ENCODE measurements at places on chromosomes 13 and 19. TPM values are rescaled to one million over a fixed set of nuclear protein-coding genes. Genes with fewer than 3 reads are reported as not detected.

Gene TNPO2
- total RNA-seq, result 57.5 TPM

Gene LRRC63
- total RNA-seq, result not detected

DNA sequence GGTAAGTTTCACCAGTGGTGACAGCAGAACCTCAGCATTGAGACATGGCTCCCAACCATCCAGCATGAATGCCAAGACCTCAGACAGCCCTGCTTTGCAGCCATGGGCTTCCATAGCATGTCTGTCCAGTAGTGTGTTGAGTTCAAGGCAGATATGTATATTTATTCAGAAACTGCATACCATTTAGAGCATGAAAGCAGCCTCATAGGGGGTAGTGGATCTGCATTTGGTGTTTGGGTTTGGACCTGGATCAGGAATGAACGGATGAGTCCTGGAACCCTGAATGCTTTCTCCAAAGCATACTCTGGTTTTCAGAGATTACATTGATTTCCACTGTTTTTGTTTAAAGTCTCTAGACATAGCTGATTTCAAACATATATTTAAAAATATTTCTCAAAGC, 114.3 kb downstream of the ESD start:
- DNase-seq, result no peak

GRCh38 chr13:81304121-81304659, 963.3 kb upstream of the SPRY2 start:
- no peak for DNase-seq

DNA sequence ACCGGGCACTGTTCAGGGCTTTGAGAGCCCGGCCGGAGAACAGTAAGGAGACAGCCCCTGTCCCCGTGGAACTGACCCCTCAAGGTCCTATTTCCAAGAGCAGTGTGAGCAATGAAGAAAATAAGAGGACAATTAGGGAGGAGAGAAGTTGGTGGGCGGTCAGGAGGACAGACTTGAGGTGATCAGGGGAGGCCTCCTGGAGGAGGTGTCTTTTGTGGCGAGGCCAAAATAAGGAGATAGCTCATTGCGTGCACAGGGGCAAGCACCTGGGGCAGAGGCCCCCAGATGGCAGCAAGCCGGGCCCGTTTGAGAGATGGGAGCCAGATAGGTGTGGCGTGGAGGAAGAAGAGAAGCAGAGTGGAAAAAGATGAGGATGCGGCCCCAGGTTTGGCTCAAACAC, 2.8 kb upstream of the LRRC4B start:
- DNase-seq, result no peak

All from posterior vena cava (tissue), 2 donors.